ENCODE measurements at places on chromosomes 2 and 18.

DNA sequence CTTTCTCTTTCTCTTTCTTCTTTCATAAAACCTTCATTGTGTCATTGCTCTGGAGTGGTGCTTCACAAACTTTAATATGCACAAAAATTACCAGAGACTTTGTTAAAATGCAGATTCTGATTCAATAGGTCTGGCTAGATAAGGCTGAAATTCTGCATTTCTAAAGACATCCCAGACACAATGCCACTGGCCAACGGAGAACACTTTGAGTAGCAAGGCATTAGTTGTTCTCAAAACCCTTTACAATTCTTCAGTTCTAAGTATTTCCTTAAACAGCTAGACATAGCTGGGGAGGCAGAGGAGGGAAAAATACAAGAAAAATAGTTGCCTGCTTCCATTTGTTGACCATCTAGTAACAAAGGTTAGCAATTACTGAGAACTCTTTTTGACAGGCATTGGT is 101.8 kb upstream of the PIK3C3 start:
- DNase-seq = no peak

DNA sequence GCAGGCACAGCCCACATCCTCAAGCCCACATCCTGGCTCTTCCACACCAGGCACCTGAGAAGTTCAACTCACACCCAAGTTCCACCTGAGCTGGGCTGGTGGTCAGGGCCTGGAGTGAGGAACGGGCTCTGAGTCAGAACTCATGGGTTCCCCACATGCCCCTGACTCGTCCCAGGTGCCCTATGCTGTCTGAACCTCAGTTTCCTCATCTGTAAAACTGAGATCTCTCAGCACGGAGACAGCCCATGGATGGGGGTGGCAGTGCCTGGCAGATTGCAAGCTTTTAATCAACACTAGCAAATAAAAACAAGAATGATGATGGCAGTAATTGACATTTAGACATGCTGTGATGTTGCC is 307.8 kb downstream of the NDUFA10 start:
- DNase-seq = no peak

- no peak for DNase-seq
Measured at GRCh38 chr2:73034661-73035375, 36.7 kb downstream of the SFXN5 start.

- DNase-seq = no peak
Measured at GRCh38 chr2:125559186-125559585, 1096.8 kb upstream of the GYPC start.

DNA sequence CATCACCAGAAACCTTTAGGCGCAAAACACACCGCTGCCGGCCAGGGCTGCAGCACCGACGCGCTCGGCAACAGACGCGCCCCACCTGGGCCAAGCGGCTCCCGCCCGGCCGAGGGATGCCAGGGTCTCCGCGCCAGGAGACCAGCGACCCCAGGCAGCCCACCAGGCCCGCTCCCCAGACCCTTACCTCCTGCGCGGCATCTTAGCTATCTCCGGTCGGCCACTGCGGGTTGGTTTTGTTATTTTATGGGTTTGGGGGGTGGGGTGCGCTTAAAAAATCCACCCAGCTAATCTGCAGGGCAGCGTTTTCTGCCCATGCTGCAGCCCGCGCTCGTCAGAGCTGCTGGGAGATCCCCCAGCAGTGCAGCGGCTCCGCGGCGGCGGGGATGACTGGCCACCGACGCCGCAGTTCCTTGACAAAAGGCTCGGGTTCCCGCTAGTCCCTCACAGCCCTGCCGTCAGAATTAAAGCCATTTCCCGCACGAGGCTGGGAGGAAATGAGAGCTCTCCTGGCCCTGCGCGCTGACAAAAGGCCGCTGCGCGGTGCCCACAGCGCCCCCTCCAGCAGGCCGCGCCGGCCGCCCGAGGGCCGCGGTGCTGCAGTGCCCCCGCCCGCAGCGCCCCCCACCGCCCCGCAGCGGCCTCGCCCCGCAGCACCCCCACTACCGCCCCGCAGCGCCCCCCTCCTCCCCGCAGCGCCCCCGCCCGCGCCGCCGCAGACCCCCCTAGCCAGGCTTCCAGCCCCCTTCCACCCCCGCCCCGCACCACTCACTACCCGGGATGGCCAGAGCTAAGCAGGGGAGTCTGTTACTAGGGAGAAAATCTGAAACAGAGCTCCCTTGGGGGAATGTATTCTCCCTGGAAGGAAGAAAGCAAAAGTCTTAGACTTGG is at the start of gene ADD2:
ADD2 (minus strand) TSS at position 502 of the 891 bp plus-strand sequence. CDS start 61,792 bp downstream, outside the sequence.
- peak; percentile 55 for DNase-seq

DNA sequence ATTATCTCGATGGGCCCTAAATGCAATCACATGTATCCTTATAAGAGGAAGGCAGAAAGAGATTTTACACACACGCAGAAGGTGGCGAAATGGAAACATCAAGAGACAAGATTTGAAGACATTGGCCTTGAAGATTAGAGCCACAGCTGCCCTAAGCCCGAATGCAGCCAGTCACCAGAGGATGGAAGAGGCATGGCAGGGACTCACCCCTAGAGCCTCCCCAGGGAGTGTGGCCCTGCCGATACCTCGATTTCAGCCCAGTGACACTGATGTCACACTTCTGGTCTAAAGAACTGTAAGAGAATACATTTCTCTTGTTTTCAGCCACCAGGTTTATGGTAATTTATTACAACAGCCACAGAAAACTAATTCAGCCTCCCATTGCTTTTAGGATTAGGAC is 17.4 kb downstream of the TTC39C start:
- no peak for DNase-seq

DNA sequence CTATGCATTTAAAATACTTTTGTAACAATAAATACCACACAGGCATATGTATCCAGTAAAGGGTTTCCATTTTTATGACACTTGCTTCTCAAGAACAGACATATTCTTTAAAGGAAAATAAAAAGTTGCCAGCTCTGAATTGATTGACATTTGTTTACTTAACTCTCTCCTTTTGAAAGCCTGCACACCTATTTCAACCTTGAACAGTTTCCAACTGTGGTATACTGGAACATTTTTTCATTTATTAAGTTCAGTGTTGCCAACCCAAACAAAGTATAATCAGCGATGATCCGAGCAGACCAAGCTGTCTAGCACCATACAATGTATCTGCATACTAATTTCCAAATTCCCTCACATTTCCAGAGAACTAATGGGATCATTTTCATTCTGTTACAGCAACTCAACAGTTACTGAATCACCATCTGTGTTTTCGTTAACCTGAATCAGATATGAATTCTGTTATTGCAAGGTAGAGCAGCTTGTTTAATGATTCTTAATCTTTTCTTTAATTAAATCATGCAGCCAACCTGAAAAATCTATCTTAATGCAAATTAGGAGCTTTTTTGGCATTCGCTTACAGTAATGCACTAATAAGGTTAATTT is 725.5 kb upstream of the ZEB2 start:
- DNase-seq = no peak

- no peak for DNase-seq
Measured at GRCh38 chr18:56563568-56563967, 74.8 kb downstream of the TXNL1 start.

GRCh38 chr2:11417946-11418585 is 47.9 kb downstream of the E2F6 start:
- DNase-seq = no peak

DNA sequence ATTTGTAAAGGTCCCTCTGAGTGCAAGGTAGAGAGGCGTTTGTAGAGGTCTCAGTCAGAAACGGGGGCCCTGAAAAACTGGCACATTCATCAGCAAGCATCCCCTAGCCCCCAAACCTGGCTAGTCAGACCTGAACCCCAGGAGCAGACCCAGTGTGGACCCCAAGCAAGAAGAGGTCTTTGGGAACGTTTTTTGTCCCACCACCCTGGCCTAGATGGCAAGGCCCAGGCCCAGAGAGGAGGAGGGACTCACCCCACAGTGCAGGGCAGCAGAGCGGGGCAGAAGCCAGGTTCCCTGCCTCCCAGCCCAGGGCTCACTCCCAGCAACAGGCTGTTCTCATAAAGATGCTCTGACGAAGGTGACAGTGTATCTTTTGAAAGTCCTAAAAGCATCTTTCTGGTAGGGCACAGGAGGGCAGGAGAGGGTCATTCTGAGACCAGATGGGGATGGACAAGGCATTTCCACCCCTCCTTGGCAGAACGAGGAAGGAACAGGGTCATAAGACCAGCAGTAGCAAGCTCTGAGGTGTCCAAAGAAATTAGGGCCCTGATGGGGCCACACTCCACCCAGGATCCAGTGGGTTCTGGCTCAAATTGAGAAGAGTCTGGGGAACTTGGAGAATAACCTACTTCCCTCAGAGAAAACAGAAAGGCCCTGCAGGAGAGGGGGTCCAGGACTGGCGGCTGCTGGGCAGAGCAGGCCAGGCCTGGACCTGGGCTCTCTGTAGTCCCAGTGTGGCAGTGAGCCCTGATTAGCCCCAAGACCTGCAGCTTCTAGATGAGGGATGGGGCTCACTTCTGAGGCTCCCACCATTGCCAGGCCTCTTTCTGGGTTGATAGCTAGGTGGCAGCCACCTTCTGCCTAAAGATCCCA is 18.2 kb downstream of the ADRA2B start:
- DNase-seq = no peak

- no peak for DNase-seq
Measured at GRCh38 chr2:158072361-158072760, 29.3 kb upstream of the UPP2 start.

GRCh38 chr2:22737144-22737543 is 647.8 kb upstream of the KLHL29 start:
- no peak for DNase-seq

- no peak for DNase-seq
Measured at GRCh38 chr2:30414961-30415360, 32.1 kb upstream of the LCLAT1 start.

GRCh38 chr2:107808959-107809358 is 17.7 kb upstream of the RGPD4 start:
- no peak for DNase-seq

GRCh38 chr18:13548966-13549879 is 177.1 kb downstream of the FAM210A start:
- no peak for DNase-seq

DNA sequence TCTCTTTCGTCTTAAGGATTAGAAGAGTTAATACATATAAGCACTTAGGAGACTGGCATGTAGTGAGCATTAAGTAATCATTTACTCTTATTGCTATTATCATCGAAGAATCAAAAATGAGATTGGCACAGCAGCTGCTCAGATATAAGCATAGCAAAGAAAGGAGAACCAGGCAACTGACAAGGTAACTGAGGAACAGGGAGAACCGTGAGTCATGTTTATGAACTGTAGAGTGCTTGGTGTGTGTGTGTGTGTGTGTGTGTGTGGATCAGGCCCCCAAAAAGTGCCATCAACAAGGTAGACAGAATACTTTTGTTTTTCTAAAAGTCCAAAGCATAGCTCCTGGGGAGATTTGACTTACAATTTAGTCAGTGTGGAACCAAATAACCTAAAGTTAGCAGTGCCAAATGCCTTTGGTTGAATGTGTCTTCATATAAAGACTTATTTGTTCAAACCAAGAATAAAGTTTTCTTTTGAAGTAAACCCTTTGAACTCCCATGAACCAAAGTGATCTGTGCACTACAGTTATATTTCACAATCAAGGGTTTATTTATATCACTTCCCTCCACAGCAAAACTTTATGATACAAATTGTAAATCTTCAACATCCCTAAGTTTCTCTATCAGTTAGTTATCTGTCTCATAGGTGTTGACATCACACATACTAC is 660.6 kb downstream of the NYAP2 start:
- DNase-seq = no peak
